AG20443 (cell line): ENCODE measurements at places on chromosomes 3 and 15.

GRCh38 chr3:159417761-159418160 lies 570.9 kb upstream of the IL12A start:
- DNase-seq, result peak; percentile 13

- DNase-seq, result peak; percentile 26
Observed at GRCh38 chr3:21795152-21795837, 44.3 kb upstream of the ZNF385D start.

DNA sequence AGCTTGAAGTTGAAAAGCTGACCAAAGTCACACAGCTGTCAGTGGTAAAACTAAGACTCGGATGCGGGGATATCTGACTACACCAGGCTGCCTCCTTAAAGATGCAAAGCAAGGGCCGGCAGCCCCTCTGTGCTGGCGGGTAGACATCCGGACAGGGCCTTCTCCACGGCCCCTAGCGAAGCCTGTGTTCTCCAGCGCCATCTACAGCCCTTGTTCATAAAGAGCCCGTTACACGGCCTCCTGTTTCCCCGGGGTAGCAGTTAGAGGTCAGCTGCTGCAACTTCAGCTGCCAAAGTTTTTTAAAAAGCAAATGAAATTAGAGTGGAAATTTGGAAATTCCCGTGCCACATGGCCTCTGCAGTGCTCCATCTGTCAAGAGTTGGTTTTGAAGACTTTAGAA lies 383.0 kb downstream of the TBL1XR1 start:
- peak; percentile 77 for DNase-seq

DNA sequence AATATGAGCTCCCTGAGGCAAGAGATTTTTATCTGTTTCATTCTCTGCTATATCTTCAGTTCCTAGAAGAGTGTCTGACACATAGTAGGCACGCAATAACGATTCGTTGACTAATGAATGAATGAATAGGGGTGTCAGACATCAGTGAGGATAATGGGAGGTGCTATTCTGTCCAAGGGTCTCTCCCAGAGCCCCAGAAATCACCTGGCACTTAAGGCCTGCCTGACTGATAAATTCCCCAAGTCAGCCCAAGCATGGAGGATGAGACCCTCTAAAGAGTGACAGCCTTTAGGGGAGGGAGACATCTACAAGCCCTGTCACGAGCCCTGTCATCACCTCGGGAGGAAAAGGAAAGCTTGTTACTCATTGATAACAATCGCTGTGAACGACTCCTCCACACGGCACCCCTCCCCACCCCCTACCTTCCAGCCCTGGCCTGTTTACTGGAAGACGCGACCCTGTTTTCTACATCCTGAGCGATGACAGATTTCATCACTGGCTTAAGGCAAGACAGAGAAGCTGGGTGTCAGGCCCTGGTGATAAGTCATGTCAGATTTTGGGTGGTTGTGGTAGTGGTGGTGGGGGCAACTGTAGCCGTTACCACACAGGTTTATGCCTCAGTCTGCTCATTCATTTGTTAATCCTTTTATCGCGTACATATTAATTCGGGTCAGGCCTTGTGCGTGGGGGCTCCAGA lies 23.1 kb downstream of the BHLHE40 start:
- no peak for DNase-seq

DNA sequence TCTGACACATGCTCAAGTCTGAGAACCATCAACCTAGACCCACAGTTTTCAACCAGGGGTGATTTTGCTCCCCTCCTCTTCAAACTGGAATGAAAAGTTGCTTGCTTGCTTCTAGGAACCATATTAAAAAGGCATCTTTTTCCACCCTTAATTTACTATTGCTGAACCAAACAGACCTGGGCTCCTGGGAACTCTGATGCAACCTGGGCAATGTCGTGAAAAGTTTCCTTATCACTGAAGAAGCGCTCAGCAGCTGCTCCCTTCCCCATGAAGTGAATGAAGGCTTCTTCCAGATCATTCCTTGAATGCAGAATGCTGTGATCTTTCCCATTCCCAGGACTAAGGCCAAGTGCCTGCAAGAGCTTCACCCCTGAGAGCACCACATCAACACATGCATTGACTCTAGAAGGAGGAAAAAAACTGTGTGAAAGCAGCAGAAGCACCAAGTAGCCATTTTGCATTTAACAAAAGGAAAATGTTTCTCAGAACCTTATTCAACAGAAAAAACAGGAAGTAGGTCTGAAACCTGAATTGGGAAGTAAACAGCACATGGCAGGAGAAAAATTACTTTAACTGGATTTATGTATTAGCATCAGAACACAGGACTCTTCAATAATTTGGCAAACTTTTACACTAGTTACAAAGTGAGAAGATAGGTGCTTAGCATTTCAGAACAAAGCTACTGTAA lies 8.7 kb downstream of the ADPGK start:
- no peak for DNase-seq

DNA sequence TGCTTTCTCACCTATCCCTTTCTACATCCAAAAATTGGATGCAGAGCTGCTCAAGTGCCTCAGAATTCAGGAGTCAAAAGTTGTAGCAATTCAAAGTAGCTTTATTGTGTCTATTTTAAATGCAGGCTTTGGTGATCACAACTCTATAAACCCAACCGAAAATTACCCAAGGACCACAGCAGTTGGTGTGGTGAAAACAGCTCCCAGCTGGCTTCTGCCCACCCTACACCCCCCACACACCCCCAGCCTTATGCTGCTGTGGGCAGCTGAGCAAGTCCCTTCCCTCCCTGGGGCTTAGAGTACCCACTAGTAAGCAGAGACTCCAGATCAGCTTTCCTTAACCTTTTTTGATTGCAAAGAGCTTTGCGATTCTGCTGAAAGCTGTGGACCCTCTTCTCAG lies 5.8 kb upstream of the HES1 start:
- no peak for DNase-seq

GRCh38 chr3:14378415-14378814 lies 24.0 kb upstream of the SLC6A6 start:
- DNase-seq, result no peak

GRCh38 chr3:171039674-171040073 lies 13.2 kb upstream of the SLC2A2 start:
- no peak for DNase-seq

GRCh38 chr3:159253860-159254259 lies 452.0 kb downstream of the MFSD1 start:
- DNase-seq, result no peak

DNA sequence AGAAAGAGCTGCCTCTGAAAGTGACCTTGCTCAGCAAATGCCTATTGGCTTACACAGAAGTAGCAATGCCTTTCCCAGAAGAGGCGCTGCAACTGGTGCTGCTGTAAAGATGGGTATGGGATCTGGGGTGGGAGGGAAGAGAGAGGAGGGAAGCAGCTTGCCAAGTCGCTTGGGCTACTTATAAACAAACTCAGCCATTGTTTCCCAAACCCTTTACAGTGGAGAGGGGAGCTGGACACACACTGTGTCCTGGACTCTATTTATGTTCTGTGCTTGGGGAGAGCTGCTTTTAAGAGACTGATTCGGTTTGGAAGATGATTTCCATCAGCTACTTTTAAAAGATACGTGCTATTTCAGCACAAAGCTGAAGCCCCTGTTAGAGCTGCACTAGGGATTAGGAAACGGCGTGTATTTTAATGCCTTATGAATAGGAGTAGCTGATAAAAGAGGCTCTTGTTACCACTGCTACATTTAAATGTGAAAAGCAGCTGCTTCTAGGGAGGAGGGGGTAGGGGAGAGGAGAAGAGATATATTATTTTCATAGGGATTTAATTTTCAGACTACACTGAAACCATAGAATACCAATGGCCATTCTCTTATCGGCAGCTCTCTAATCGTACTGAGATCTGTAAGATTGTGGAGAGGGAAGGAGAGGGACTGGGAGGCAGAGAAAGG lies 440.6 kb downstream of the MCTP2 start:
- DNase-seq, result peak; percentile 16

DNA sequence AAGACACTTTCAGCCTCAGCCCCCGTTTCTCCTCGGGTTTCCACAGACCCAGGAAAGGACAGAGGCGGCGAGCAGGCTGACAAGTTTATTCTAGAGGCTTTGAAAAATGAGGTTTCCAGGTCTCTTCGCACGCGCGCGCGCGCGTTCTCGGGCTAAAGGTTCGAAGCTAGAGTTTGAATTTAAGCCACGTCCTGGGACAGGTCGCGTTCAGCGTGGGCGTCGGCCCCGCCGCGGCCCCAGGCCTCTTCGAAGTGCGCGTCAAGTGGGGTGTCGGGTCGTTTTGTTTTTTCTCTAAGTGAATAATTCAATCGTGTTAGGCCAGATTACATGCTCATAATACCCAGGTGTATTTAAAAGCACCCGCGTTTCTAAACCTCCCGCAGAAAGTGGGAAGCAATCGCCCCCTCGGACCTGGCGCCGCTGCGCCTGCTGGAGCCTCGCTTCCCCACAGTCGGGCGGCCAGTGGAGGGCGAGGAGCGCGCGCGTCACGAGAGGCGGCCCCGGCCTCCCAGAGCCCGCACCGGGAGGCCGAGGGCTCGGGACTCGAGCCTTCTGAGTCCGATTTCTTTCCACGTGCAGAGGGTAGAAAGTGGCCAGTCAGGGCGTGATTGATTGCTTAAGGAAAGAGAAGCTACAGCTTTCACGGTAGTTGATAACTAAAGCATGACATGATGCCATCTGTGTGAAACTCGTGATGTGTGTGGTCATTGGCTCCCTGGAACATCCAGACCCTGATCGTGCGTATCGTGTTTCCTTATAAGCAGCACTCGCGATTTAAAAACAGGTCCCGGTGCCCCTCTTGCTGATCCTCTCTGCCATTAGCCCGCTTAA lies 15.8 kb upstream of the SOX2 start:
- DNase-seq, result peak; percentile 32

DNA sequence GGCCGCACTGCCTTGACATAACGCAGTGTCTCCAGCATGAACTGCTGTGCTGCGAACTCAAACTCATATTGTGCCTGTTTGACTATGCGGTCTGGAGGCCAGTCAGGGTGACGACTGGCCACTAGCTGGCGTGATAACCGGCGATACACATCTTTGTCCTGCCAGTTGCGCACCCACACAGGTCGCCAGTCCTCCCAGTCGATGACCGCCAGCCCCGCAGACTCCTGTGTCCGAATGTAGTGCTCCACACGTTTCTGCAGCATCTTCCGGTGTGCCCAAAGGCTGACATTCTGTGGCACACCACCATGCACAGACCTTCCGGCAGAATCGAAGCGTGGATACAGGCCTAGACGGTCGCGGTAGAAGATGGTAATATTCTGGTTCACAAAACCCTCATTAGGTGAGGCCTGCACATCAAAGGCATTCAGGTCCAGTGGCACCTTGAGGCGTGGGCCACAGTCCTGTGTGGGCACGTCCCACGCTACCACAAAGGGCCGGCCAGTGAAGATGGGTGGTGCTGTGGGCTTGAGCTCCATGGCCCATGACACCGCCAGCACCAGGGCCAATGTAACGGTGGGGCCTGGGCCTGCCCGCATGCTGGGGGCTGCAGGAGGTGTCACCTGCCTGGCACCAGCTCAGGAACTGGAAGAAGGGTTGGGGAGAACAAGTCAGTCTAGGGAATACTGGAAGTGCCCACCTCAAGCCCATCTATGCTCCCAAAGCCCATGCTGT lies 2.5 kb downstream of the HYAL2 start:
- no peak for DNase-seq

- DNase-seq, result peak; percentile 78
Observed at GRCh38 chr3:155946178-155946577, 75.7 kb downstream of the GMPS start.

DNA sequence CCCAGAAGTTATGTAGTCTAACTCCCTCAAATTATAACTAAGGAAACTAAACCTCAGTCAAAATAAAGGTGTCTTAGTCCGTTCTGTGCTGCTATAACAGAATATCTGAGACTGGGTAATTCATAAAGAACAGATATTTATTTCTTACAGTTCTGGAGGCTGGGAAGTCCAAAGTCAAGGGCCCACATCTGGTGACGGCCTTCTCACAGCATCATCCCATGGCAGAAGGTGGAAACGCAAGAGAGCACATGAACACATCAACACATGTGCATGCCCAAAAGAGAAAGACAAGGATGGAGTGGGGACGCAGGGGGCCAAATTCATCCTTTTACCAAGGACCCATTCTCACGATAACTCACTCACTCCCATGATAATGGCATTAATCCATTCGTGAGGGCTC lies 73.1 kb downstream of the PCOLCE2 start:
- DNase-seq, result no peak

DNA sequence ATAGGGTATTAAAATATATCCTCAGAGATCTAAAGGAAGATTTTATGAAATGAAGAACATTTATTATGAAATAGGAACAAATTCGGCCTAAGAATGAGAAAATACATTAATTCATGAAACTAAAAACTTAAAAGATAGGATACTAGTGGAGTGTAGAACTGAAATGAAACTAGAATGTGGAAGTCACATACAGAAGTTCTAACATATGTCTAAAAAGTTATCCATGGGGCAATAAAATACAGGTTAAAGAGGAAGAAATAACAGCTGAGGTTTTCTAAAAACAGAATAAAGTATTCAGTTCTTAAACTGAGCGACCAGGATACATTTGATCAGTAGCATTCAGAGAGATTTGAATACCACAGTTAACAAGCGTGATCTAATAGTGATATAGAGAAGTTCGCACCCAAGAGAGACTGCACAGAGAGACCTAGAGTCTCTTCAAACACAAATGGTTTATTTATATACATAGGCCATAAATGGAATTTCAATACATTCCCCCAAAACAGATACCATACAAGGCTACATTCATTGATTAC lies 85.9 kb downstream of the FEZF2 start:
- no peak for DNase-seq

GRCh38 chr3:25040748-25041147 lies 387.3 kb upstream of the RARB start:
- no peak for DNase-seq

GRCh38 chr15:76642671-76643070 lies 262.5 kb downstream of the SCAPER start:
- no peak for DNase-seq

GRCh38 chr3:187906416-187906815 lies 161.1 kb upstream of the BCL6 start:
- DNase-seq, result no peak

- DNase-seq, result no peak
Observed at GRCh38 chr3:196661400-196661799, 21.9 kb downstream of the NRROS start.

DNA sequence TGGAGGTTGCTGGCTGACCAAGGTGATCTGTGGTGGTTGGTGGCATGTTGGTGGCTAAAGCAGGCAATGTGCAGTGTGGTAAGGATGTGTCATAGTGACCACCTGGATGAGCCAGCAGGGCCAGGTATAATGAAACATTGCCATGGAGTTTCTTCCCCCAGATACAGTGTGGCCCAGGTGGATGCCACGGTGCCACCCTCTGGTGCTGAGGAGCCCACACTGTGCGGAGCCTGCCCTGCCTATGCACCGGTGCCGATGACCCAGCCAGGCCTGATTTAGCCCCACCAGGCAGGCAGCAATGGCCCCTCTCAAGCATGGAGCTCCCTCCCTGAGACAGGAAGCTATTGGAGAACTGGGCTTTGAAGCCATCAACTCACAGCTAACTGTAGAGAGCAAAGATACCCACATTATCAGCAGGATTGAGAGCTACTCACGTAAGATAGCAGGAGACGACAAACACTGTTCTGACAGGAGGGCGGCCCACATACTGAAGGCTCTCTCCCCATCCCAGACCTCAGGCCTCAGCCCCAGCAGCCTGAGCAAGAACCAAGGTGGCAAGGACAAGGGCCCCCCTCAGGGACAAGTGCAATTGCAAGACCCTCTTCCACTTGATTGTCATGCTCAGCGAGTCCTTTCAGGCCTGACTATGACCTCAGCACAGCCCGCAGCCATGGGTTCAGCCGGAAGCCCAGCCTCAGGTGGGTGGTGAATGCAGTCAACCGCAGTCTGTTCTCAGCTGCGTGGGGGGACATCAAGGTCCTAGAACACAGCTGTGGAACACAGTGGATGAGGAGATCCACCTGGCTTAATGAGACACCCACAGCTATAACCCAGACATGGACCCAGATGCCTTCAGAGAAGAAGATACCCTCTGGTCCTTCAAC lies 82.8 kb upstream of the CDV3 start:
- no peak for DNase-seq
